GM03348 (cell line): ENCODE measurements at places on chromosomes 11 and 22.

GRCh38 chr11:34382532-34383276, 24.9 kb upstream of the ABTB2 start:
- DNase-seq, result no peak

- DNase-seq, result no peak
These were observed 105.6 kb upstream of the TBCEL start for GRCh38 chr11:120918257-120918656.

DNA sequence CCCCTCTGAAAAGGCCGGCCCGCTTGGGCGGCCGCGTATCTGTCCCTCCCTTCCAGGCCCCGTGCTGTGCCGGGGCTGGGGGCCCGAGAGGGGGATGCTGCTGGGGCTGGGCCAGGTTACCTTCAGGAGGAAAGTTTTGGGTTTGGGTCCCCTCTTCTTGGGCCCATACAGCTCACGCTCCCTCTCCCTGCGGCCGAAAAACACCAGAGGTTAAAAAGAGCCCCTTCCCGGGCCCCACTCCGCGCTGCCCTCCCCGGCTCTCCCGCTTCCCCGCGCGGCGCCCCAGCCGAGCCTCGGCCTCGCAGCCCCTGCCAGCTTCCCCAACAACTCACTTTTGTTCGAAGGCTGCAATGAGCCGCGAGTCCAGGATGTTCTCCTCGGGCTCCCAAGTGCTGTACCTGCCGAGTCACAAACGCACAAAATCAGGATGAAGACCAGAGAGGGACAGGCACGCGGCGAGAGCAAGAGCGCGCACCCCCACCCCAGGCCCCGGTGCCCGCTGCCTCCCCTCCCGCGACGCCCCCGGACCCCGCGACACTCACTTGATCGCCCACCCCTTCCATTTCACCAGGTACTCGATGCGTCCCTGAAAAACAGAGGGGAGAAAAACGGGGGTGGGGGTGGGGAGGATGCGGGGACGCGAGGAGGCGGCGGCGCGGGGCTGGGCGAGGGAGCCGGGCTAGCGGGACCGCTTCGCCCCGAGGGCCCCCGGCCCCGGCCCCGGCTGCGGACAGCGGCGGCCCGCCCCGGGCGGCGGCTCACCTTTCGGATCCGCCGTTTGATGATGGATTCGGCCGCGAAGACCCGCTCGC, 450 bp downstream of the CBX6 start:
- DNase-seq, result peak; percentile 55

- peak; percentile 93 for DNase-seq
These were observed 603 bp upstream of the ZFTA start for GRCh38 chr11:63769042-63769713.

- DNase-seq, result peak; percentile 90
These were observed 373.2 kb downstream of the DDX10 start for GRCh38 chr11:109037856-109038780.

DNA sequence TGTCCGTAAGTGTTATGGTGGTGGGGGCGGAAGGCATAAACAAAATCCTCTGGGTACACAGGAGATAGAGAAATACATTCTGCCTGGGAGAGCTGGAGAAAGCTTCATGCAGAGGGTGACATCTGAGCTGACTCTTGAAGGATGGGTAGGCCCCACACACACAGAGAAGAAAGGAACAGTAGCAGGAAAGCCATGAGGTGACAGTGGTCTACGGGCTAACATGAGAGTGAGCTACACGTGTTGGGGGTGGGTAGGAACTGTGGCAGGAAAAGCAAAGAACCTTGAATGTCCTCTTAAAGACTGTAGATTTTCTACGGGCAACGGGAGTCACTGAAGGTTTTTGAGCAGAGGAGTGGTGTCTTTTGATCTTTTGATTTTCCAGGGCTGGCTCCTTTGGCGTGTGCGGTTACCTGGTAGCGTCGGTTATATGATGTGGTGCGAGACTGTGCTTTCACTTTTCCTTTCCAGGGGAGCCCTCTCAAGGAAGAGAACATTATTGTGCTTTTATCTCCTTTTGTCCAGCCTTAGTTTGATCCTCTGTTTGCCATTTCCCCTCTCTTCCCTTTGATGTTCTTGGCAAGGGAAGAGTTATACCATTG, 39.7 kb downstream of the ADAMTS8 start:
- no peak for DNase-seq

GRCh38 chr11:62853279-62853965, 14.0 kb upstream of the WDR74 start:
- no peak for DNase-seq

- DNase-seq, result peak; percentile 75
These were observed 20.8 kb upstream of the IL18BP start for GRCh38 chr11:71977743-71978418.

GRCh38 chr22:38870791-38871359, 1.1 kb downstream of the CBX6 start:
- no peak for DNase-seq

DNA sequence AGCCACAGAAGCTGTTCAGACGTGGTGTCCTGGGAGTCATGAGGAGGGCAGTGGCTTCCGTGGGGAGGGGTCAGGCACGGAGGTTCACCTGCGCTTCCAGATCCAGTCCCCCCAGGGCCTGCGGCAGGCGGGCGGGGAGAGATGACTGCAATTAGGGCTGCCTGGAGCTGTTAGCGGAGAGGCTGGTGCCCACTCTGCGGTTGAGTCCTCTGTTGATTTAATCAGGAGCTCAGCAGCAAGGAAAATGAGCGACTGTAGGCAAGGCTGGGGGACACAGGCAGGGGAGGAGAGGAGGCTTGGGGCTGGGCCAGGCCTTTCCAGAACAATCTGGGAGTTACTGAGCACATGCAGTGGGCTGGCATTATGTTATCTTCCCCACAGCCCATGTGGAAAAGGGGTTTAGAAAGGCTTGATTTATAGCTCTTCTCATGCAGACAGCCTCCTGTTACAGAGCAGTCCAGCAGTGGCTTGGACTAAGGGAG, 13.1 kb downstream of the PLCB3 start:
- DNase-seq, result no peak

DNA sequence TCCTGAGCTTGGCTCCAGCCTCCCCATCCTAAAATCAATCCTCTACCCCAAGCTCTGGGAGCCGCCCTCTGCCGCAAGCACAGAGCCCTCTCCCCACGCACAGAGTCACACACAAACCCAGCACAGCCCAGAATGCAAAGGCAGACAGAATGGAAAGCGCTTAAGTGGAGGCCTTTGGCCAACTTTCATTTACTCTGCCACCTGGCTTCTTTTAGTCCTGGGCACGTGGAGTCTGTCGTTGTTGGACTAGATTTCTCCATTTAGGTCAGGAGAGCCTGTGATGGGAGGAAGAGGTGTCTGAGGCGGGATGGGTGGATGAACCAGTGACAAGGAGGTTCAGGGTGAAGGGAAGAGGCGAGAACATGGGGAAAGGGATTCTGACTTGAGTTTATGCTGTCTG, 191.7 kb downstream of the DSCAML1 start:
- DNase-seq, result no peak

GRCh38 chr22:26708256-26709009, 51.0 kb downstream of the MIAT start:
- no peak for DNase-seq

GRCh38 chr11:133019545-133020371, 512.5 kb downstream of the OPCML start:
- DNase-seq, result no peak

GRCh38 chr11:64095949-64096348, 60.2 kb downstream of the FLRT1 start:
- no peak for DNase-seq

DNA sequence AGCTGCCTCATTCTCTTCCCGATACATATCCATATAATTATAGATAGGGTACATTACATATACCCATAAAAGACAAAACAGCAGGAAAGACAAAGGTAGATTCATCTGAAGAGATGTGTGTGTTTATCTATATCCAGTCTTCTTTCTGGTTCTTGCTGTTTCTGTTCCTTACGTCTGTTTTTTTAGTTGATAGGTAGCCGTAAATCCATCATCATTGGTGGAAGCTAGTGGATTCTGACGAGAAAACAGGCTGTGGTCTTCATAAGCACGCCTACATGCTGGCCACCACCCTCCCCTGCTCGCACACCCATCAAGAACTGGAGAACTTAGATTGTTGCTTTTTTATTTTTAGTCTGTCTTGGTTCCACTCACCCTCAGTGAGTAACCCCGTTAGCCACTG, 51.6 kb downstream of the ARFGAP2 start:
- DNase-seq, result no peak

- DNase-seq, result peak; percentile 73
These were observed 5.9 kb upstream of the CNTF start for GRCh38 chr11:58616594-58616993.

- DNase-seq, result no peak
These were observed 1042.8 kb downstream of the BRD1 start for GRCh38 chr22:48784701-48785503.

- no peak for DNase-seq
These were observed 2.1 kb upstream of the APOA5 start for GRCh38 chr11:116793772-116794097.

- no peak for DNase-seq
These were observed 66.1 kb downstream of the HSD17B12 start for GRCh38 chr11:43746670-43747069.

- no peak for DNase-seq
These were observed 790.2 kb downstream of the TBC1D22A start for GRCh38 chr22:47552541-47553205.

DNA sequence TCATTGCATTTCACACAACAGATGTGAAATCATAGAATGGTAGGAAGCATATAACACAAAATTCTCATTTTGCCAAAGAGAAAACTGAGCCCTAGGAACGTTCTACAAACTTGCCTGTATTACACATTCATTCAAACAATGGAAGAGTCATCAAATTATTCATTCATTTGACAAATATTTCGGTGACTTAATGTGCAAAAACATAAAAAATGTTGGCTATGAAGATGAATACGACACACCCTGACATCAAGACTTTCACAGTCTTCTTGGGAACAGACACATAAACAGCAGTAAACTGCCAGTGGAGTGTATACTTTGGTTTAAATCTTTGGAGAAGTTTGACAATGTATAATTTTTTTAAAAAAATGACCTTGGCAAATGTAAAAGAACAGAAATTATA, 20.4 kb upstream of the C11orf87 start:
- DNase-seq, result peak; percentile 18

- DNase-seq, result no peak
These were observed 25.8 kb downstream of the PPME1 start for GRCh38 chr11:74196781-74197486.

DNA sequence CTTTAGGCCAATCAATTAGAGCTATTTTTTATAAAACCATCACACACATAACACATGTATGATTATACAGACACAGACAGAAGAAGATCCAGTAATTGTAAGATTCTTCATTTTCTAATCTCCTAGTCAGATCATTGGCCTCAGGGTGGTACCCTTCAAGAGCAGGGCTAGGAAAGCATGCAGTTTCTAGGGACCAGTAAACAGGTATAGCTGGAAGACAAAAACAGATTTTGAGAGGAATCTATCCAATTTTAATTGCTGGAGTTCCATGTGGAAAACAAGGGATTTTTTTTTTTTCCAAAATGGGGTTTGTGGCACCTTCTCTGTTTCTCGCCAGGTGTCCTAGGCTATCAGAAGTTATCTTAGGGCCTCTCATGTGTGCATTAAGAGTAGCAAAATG, 29.6 kb downstream of the METTL15 start:
- DNase-seq, result no peak

DNA sequence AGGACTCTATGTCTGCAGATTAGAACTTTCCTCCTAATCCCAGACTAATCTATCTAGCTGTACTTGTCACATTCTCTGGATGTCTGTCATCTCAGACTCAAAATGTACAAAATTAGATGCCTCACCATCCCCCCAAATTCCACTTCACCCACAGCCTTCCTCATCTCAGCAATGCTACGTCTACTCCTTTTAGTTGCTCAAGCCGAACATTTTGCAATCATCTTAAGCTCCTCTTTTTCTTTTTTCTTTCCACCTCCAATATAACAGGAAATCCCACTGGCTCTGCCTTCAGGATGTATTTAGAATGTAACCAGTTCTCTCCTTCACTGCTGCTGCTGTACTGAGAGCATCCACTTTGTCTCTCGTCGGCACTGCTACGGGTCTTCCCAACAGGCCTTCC, 1091.8 kb downstream of the TBC1D22A start:
- DNase-seq, result no peak

DNA sequence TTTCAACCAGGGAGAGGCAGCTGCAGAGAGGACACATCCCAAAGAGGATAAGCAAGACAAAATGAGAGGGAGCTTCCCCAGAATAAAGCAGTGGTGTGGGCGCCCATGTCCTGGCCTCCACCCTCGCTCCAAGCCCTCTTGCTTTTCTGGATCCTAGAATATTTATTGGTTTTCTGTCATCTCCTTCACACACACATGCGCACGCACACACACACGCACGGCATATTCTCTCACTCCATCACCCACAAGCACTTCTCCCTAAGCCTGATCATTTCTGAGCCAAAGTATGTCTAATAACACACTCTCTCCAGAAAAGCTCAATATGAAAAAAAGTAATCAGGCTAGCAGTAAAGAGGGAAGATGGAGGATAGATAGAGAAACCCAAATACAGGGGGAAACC, 7.6 kb downstream of the IGSF9B start:
- DNase-seq, result no peak

GRCh38 chr11:103648054-103648453, 388.4 kb upstream of the DDI1 start:
- no peak for DNase-seq

DNA sequence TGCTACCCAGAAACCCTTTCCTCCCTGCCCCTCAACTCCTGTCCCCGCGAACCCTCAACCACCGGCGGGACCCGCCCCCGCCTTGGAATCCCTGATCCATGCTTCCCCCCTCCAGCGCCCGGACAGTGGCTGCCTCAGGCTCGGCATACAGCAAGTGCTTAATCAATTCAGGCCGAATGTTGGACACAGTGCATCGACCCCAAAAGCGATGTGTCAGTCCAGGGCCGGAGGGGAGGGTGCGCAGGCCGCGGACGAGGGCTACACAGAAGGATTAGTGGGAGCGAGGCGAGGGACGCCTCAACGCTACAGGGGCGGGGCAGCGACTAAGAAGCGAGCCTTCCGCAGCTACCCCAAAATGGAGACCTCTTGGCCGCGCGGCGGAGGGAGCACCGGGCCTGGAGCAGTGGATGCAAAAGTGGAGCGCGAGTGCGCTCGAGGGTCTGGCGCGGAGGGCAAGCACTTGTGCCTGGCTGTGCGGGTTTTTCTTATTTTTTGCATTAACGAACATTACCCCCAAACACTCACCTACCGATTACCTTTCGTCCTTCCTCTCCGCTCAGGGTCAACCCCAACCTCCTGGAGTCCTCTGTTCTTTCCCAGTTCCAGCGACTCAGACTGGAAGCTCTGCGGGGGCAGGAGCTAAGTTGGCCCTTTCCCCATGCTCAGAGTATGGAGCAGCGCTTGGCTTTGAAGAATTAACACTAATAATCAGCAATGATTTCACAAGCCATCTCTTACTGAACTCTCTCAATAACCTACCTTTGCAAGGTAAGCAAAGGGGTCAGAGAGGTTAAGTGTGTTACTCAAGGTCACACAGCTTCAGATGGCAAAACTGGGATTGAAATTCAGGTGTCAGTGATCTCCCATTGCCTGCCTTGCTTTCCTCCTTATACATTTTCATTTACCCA, 30.0 kb upstream of the WNT11 start:
- peak; percentile 81 for DNase-seq

DNA sequence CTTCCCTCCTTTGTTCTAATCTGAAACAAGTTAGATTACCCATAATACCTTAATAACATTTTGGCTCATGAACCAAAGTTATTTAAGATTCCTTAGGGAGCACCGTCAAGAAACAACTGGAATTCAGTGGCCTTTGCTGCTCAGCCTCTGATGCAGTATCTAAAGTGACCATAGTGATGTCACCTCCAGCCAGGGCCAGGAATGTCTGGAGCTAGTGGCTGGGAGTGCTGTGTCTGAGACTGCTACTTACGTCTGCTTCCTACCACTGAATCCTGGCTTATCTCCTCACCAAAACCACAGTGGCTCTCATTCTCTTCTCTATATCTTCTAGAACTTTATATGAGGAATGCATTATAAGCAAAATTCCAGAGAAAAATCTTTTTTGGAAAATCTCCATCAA, 658.0 kb downstream of the DLG2 start:
- DNase-seq, result peak; percentile 31
